ENCODE measurements at places on chromosomes 7 and 10.

DNA sequence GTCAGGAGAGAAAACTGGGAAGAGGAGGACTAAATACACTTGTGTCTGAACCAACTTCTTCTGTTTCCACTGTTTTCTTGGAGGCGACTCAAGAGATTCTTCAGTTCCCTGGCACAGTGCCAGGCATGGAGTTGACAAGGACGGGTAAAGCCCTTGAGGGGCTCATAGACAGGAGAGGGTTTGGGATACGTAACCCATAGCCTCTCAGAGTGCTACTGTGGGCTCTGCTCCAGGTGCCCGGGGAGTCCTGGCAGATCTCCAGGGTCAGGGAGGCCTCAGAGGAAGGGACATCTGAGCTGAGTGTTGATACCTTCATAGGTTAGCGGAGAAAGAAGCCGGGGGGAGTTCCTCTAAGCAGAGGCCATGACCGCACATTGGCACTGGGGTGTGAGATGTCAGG, 42.0 kb downstream of the GALNT17 start:
- DNase-seq = peak; percentile 1

- DNase-seq = no peak
These were observed 267.9 kb downstream of the MAGI2 start for GRCh38 chr7:79185605-79186004.

- DNase-seq = peak; percentile 25
These were observed 10.5 kb downstream of the TMEM168 start for GRCh38 chr7:112779667-112780066.

DNA sequence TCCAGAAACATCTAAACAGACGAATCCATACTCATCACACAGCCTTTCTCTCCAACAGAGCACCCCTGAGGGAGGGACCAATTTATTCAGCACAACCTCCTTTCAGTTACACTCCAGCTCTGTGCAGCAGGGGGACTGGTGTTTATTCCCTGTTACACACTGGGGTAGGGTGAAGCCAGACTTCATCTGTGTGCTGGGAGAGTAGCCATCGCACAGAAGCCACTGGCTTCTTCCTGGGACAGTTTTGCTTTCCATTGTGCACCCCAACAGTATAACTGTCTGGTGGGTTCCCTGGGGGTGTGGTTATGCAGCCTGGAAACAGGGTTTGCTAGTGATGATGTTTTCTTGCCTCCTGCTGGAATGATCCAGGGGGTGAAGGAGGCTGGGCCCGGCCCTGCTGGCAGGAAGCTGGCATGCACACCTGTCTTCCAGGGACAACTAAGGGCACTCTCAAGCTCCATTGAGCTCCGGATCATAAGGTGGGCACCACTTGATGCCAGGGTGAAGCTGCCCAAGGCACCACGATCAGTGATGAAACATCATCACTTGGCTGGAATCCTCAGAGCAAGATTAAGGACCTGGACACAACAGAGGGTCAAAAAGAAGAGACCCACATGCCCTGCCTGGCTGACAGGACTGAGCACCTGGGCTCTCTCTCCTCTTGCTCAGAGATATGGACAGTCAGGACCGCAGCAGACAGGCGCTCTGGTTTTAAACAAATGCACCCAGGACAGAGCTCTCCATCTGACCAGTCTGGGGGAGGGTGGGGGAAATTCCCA, 293.2 kb downstream of the GRID1 start:
- no peak for DNase-seq

GRCh38 chr10:82267465-82267864, 392.5 kb downstream of the NRG3 start:
- peak; percentile 11 for DNase-seq

DNA sequence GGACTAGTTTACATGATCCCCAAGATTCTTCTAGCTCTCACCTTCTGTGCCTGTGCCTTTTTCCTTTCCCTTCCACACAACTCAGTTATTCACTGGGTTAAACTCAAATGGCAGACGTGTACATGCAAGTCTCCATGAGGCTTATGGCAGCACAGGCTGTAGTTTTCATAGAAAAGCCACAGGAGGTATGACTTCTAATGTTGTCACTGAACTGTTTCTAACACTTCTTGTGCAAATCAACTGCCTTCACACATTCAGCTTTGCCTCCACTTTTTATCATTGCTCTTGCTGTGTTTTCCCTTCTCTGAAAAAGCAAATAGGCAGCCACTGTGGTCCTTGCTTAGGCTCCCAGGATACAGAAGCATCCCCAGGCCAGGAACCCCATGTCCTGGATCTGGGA, 5.3 kb upstream of the GIMAP5 start:
- no peak for DNase-seq

- no peak for DNase-seq
These were observed 113.4 kb upstream of the NOBOX start for GRCh38 chr7:144516729-144517525.

GRCh38 chr7:105454095-105454747, 65.5 kb upstream of the SRPK2 start:
- DNase-seq = peak; percentile 73

- no peak for DNase-seq
These were observed 8.5 kb downstream of the CALML3 start for GRCh38 chr10:5533098-5533731.

DNA sequence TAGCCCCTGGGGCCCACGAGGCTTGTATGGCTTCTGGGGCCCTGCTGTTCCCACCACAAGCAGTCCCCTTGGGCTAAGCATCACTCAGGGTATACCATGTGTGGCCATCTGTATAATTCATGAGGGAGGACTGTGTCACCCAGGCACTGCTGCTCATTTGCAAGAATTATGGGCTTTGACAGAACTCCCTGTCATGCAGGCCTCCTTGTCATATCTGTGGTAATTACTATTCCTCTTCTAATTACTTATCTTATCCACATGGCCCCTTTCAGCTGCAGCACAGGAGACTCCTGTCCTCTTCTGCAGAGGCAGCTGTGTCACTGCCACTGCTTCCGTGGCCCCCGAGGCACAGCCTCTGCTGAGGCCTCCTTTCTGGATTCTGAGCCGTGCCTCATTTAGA, 46.3 kb downstream of the LRMDA start:
- DNase-seq = no peak

- no peak for DNase-seq
These were observed 16.9 kb upstream of the AKR1E2 start for GRCh38 chr10:4809156-4809555.

DNA sequence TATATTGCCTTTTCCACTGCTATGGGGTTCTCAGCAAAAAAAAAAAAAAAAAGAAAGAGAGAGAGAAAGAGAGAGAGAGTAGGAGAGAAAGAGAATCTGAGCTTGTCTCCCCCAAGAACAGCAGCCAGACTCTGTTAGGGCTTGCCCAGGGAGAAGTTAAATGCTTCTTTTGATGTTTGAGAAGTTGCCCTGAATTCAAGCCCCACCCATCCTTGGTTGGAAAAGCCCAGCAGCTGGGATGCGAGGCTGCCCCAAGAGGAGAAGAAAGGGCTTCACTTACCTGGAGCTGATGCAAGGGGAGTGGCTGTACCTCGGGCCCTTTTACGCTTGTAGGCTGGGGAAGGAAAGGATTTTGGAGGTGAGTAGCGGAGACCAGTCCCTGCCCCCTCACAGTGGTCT, 20.9 kb upstream of the MGMT start:
- DNase-seq = no peak

GRCh38 chr7:36295090-36295489, 94.6 kb upstream of the ANLN start:
- DNase-seq = no peak

Data from fibroblast of mammary gland (primary cell).